ENCODE measurements at places on chromosomes 2 and 18. TPM values are rescaled to one million over a fixed set of nuclear protein-coding genes. Genes with fewer than 3 reads are reported as not detected.

Gene TCF7L1
- 5.1 TPM for total RNA-seq

Gene NGEF
- total RNA-seq = 5.7 TPM

Gene NEURL3
- not detected for total RNA-seq

Gene ALPG
- total RNA-seq = not detected

Gene ASPRV1
- total RNA-seq = 0.46 TPM

Gene SCN2A
- 2.7 TPM for total RNA-seq

Gene SPAG16
- total RNA-seq = 27.8 TPM

Gene RBM44
- total RNA-seq = 0.33 TPM

Gene AQP12A
- total RNA-seq = not detected

Gene IAH1
- 51.2 TPM for total RNA-seq

Gene SGPP2
- total RNA-seq = not detected

Gene CCDC178
- not detected for total RNA-seq

Gene AKAIN1
- not detected for total RNA-seq

Gene CFC1
- total RNA-seq = not detected

Gene UGT1A8
- total RNA-seq = not detected

Gene CHRNG
- total RNA-seq = not detected

Gene ARHGEF33
- total RNA-seq = 0.43 TPM

Gene CYP1B1
- total RNA-seq = 92.9 TPM

Gene CGREF1
- 40.8 TPM for total RNA-seq

Gene NRP2
- 54.9 TPM for total RNA-seq

Gene ACVR1C
- 1.2 TPM for total RNA-seq

Gene SLC19A3
- total RNA-seq = 0.78 TPM

Gene DPYSL5
- total RNA-seq = not detected

Gene IKZF2
- total RNA-seq = 5.2 TPM

Gene PLGLB2
- total RNA-seq = 1.3 TPM

Gene DSEL
- total RNA-seq = 53.5 TPM

Gene SOWAHC
- total RNA-seq = 13.1 TPM

Gene GAL3ST2
- 0.46 TPM for total RNA-seq

Gene ZBTB7C
- 0.46 TPM for total RNA-seq

Data from smooth muscle cell of the pulmonary artery (primary cell).